ENCODE measurements at places on chromosomes 6 and 20. TPM values are rescaled to one million over a fixed set of nuclear protein-coding genes. Genes with fewer than 3 reads are reported as not detected.

Gene SLC35D3
- total RNA-seq, result not detected

Gene HLA-E
- total RNA-seq, result 145 TPM

Gene OLIG3
- not detected for total RNA-seq

Gene DDO
- 1.5 TPM for total RNA-seq

Gene HCRTR2
- total RNA-seq, result not detected

Gene KCNQ2
- total RNA-seq, result not detected

All from mammary epithelial cell (primary cell).